ENCODE measurements at places on chromosomes 3 and 15.

DNA sequence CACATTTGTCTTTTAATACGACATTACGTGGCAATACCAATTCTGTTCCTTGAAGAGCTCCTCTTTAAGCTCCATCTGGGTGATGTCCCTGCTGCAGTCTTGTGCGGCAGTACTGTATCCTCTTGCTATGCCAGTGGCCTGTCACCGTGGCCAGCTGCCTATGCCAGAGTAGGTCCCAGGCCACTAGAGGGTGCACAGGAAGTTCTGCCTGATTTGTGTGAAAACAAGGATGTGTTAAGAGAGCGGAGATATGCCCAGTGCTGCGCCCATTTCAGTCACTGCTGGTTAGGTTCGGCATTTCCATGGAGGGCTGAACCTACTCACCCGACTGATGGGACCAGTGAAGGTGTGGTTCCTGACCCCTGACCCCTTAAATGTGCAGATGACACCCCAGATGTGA, 25.2 kb downstream of the NIPA1 start:
- DNase-seq: no peak

GRCh38 chr3:184563561-184563925, 2.0 kb downstream of the EPHB3 start:
- DNase-seq: no peak

DNA sequence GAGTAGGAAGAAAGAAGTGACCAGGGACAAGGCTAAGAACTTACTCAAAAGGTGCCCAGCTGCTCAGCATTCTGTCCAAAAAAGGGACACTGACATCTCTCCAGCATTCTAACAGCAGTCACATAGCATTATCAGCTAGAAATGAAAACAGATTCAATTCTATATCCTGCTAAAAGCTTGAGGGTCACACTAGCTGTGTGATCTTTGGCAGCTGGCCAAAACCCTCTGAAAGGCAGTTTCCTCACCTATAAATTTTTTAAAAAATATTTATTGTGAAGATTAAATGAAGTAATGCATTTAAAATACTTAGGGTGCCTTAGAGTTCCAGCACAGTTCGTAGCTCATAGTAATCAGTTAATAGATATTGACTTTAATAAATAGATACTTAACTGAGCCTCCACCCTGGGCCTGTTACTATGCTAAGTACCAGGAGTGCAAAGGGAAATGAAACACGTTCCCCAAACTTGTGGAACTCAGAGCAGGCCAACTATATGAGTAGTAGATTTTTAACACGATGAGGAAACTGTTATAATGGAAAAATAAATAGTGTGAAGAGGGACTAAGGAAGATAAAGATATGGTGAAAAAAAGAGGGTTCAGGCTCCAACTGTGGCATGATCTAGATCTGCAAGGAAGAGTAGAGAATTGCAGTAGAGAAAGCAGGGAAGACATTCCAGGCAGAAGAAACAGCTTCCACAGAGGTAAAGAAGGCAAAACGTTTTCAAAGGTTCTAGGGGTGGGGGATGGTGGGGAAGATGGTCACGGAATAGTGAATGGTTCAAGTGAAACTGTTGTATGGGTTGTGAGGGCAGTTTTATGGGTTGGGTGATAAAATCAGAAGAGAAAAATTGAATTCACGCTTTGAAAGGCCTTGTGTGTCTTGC, 11.4 kb downstream of the CD86 start:
- DNase-seq: no peak

DNA sequence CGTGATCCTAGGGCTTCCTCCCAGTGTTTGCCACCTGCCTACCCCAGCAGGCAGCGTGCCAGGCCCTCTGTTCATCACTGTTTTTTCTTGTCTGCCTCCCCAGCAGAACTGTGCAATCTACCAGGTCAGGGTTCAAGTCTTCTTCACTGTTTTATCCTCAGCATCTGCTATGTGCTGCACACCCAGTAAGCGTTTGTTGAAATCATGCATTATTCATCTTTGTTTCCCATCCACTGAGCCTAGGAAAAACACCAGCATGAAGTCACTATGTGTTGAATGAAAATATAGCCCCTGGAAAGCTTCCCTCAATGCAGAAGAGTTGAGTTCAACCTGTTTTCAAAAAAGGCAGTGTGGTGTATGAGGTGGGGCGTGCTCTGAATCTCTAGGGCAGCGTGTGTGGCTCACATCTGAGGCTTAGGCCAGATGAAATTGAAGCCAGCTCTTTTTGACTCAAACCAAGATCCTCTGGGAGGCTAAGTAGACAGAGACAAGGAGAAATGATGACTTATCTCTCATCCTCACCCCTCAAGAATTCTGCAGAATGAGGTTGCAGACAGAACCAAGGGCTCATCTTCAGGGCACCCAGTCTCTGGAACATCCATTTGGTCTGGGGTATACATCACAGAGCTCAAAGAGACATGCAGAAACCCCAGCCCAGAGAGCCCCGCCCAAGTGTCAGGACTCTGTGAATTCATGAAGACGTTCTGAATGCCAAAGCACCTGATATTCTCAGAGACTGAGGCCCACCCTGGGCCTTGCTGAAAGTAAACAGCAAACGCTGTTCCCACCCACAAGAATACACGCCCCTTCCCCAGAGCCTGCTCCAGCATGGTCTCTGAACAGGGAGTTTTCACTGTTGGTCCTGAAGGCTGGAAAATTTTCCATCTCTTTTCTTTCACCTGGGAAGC, 5.7 kb upstream of the CAV3 start:
- no peak for DNase-seq

- no peak for DNase-seq
Observed at GRCh38 chr15:48559285-48559684, 86.2 kb downstream of the FBN1 start.

DNA sequence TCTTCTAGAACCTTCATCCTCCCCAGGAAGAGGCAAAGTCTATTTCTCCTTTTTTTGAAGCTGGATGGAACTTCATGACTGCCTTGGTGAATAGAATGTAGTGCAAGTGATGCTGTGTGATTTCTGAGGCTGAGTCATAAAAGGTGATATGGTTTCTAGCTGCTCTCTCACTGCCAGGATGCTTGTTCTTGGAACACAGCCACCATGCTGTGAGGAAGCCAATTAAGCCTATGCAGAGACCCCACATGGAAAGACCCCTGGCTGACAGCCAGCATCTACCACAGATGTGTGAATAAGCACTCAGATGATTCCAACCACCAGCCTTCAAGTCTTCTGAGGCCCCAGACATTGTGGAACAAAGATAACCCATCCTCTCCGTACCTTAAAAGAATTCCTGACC, 57.0 kb downstream of the ISL2 start:
- DNase-seq: no peak

All from heart left ventricle (tissue), 16 donors.